ENCODE measurements at places on chromosomes 3 and 15. TPM values are rescaled to one million over a fixed set of nuclear protein-coding genes. Genes with fewer than 3 reads are reported as not detected.
A peak's percentile ranks its signal among the peaks of the same experiment; 100 is the strongest.

GRCh38 chr3:113829576-113830354, 8.8 kb upstream of the GRAMD1C start:
- H3K4me3 ChIP-seq = no peak overlapping the region
- peaks cover 50% of the 10 kb centered on the region for H3K4me1 ChIP-seq
- DNase-seq = no peak

DNA sequence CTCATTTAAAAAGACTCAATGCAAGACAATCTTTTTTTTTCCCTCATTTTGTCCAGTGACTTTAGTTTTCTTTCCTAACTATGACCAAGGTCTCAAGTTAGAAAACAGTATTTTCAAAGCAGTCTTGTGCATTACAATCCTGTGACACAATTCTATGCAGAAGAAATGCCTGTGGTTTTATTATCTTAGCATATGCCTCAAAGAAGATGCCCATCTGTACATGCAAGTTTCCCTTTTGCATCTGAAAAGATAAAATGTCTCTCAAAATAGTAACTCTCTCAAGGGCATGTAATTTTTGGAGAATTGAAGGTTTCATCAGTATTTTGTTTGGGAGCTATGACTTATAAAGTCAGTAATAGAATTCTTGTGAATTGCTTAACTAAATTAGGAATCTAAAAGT, 292.0 kb upstream of the SUCLG2 start:
- no peaks in the 10 kb centered on the region for H3K36me3 ChIP-seq
- no peak for DNase-seq
- no peaks in the 10 kb centered on the region for H3K4me1 ChIP-seq
- no peak overlapping the region for H3K4me3 ChIP-seq
- no peaks in the 10 kb centered on the region for H3K27me3 ChIP-seq
- no peak overlapping the region for H3K27ac ChIP-seq

GRCh38 chr3:168100777-168101492, 5.2 kb upstream of the GOLIM4 start:
- peak; percentile 67 for DNase-seq
- H3K27me3 ChIP-seq = 0 out of 2 replicates have a peak, but pooled peaks cover 3% of the 10 kb centered on the region
- H3K36me3 ChIP-seq = no peaks in the 10 kb centered on the region
- H3K27ac ChIP-seq = peak overlapping the region; percentile 82

GRCh38 chr3:12430086-12430485, 54.2 kb upstream of the TSEN2 start:
- no peaks in the 10 kb centered on the region for H3K4me1 ChIP-seq
- H3K27ac ChIP-seq = no peak overlapping the region
- H3K4me3 ChIP-seq = no peak overlapping the region
- DNase-seq = no peak
- H3K27me3 ChIP-seq = peaks cover 2% of the 10 kb centered on the region
- no peaks in the 10 kb centered on the region for H3K36me3 ChIP-seq

DNA sequence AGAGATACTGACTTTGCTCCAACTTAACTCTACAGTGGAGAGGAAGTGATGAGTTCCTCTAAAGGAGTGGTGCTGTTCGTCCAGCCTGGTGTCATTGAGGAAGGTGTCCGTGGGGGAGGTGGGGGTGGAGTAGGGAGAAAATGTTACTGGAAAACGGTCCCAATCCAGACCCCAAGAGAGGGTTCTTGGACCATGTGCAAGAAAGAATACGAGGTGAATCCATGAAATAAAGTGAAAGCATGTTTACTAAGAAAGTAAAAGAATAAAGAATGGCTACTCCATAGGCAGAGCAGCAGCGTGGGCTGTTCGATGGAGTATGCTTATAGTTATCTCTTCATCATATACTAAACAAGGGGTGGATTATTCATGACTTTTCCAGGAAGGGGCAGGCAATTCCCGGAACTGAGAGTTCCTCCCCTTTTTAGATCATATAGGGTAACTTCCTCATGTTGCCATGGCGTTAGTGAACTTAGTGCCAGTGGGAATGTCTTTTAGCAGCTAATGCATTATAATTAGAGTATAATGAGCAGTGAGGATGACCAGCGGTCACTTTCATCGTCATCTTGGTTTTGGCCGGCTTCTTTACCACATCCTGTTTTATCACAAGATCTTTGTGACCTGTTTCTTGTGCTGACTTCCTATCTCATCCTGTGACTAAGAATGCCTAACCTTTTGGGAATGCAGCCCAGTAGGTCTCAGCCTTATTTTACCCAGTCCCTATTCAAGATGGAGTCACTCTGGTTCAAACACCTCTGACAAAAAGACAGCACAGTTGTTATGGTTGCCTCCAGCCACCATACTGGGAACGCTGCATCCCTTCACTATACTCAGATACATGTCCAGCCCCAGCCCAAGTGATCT, 38.6 kb downstream of the CLEC3B start:
- H3K27ac ChIP-seq = peak overlapping the region; percentile 94
- H3K4me3 ChIP-seq = peak overlapping the region; percentile 75
- H3K27me3 ChIP-seq = no peaks in the 10 kb centered on the region

DNA sequence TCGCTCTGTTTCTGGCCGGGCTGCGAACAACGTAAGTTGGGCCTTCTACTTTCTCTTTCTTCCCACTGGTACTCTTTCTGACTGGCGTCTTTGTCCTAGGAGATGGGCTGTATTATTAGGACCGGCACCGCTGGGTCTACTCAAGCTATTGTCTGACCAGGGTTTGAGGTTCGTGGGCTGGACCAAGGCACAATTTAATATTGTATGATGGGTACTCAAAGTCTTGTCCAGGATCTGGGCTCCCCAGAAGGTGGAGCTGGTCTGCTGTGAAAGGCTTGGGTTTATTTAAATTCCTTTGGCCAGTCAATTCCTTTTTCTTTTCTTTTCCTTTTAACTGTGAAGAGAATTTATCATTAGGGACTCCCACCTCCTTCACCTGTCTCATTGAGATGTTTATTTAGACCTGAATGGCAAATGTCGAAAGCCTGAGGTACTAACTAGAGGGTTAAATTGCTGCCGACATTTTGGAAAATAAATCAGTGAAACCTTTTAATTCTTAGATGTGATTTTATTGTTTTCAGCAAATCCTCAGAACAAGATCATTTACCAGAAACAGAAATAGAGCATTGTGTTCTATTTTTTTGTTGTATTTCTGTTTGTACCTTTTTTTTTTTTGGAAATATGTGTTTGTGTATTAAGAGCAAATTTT, 410 bp downstream of the LRRC49 start:
- H3K4me3 ChIP-seq = peak overlapping the region; percentile 94
- peak; percentile 67 for DNase-seq
- no peaks in the 10 kb centered on the region for H3K36me3 ChIP-seq

GRCh38 chr3:31219131-31219843, 313.4 kb upstream of the STT3B start:
- H3K27me3 ChIP-seq = peaks cover 7% of the 10 kb centered on the region
- DNase-seq = peak; percentile 27
- H3K36me3 ChIP-seq = no peaks in the 10 kb centered on the region
- H3K4me3 ChIP-seq = no peak overlapping the region
- H3K27ac ChIP-seq = peak overlapping the region; percentile 20

DNA sequence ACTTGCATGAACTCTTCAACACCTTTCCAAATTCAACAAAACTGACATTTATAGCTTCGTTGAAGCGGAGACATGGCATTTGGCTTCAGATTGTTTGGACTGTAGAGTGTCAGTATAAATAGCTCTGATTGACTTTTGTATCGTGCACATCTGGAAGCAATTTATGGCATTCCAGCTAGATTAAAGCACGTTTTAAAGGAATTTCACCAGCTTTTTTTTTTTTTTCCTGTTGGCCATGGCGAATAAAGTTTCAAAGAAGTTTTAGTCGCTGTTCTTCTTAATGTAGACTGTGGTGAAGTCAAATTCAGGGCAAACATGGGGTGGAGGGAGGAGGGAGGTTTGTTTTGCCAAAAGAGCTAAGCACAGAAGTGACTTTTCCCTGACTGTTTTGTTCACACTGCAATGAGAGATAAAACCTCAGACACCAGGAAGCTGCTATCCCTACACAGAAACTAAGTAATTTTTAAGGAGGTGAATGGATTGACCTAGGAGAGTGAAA, 391.0 kb upstream of the RARB start:
- no peak overlapping the region for H3K27ac ChIP-seq
- H3K4me3 ChIP-seq = peak overlapping the region; percentile 12
- no peaks in the 10 kb centered on the region for H3K36me3 ChIP-seq

GRCh38 chr3:71695000-71695482, 30.2 kb downstream of the EIF4E3 start:
- H3K36me3 ChIP-seq = no peaks in the 10 kb centered on the region
- H3K4me1 ChIP-seq = peaks cover 33% of the 10 kb centered on the region
- H3K27me3 ChIP-seq = peaks cover 2% of the 10 kb centered on the region
- no peak for DNase-seq

DNA sequence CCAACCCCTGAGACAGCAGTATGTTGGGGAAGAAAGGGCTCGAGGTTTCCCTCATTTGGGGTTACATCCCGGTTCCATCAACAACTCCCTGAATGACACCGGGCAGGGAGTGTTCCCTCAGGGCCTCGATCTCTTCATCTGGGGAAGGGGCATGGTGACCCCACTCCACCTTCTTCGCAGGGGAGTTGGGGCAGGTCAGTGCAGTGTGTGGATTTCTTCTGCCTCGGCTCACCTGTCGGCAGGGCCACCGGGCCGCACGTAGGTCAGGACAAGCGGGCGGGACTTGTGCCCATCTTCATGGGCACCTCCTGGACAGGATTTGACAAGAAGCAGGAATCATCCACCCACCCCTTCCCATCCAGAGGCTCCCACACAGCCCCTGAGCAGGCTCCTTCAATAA, 17.4 kb downstream of the GRIP2 start:
- peaks cover 21% of the 10 kb centered on the region for H3K4me1 ChIP-seq
- H3K27ac ChIP-seq = no peak overlapping the region
- no peak for DNase-seq

DNA sequence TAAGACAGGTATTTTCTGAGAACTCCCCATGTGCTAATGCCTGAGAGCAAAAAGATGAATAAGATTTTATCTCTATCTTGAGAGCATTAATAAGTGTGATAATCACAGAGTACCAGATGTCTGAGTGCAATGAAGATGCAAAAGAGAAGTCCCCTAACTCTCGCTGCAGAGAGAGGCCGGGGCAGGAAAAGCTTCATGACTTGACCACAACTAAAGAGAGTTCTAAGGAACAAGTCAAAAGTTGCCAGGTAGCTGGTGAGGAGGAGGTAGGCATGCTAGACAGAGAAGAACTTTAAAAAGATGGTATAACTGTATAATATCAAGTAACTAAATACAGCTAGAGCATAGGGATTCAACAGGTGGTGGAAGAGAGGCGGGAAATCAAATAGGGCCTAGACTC, 28.8 kb downstream of the MTMR10 start:
- H3K27me3 ChIP-seq = no peaks in the 10 kb centered on the region
- no peak for DNase-seq
- no peak overlapping the region for H3K27ac ChIP-seq
- H3K4me1 ChIP-seq = peaks cover 21% of the 10 kb centered on the region
- peaks cover 48% of the 10 kb centered on the region for H3K36me3 ChIP-seq

DNA sequence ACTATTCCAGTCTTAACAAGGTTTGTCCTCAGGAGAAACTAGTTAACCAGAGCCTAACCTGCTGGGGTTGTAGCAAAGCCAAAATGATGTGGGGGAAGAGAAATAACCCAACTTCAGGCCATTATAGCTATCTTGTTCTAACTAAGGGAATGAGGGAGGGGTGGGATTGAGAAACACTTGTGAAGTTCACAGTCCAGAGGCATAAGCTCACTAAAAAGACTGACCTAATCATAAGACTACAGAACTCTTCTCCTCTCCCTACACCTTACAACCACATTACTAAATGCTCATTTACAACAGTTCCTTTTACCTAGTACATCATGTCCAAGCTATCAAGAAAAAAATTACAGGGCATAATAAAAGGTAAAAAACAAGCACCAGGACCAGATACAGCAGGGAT, 52.8 kb downstream of the UBE3A start:
- H3K4me1 ChIP-seq = peaks cover 34% of the 10 kb centered on the region
- no peaks in the 10 kb centered on the region for H3K27me3 ChIP-seq
- DNase-seq = no peak
- H3K36me3 ChIP-seq = peaks cover 60% of the 10 kb centered on the region
- no peak overlapping the region for H3K4me3 ChIP-seq

- no peak for DNase-seq
- no peak overlapping the region for H3K4me3 ChIP-seq
- H3K27ac ChIP-seq = no peak overlapping the region
- no peaks in the 10 kb centered on the region for H3K27me3 ChIP-seq
- H3K4me1 ChIP-seq = no peaks in the 10 kb centered on the region
Observed at GRCh38 chr3:6099458-6100075, 761.3 kb upstream of the GRM7 start.

GRCh38 chr3:167102071-167102470, 278.0 kb downstream of the ZBBX start:
- H3K27ac ChIP-seq = no peak overlapping the region
- no peaks in the 10 kb centered on the region for H3K36me3 ChIP-seq
- no peak for DNase-seq
- H3K4me1 ChIP-seq = no peaks in the 10 kb centered on the region
- no peak overlapping the region for H3K4me3 ChIP-seq

DNA sequence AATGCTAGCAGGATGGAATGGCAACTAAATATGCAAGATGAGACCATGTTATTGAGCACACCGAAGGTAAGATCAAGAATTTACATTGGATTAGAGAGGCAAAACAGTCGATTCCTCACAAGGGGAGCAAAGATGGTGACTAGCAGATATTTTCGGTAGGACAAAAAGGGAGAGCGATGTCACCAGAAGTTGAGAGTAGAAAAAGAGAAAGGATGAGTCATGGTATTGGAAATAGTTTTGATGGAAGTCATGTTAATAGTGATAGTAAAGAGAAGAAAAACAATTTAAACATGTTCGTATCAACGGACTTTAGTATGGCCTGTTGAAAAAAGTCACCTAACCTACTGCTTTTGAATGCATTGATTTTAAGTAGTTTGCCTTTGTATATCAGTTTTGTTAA, 55.0 kb downstream of the UBE2E2 start:
- H3K27ac ChIP-seq = peak overlapping the region; percentile 34
- H3K4me1 ChIP-seq = peaks cover 42% of the 10 kb centered on the region
- DNase-seq = no peak

GRCh38 chr3:41106691-41107090, 92.6 kb upstream of the CTNNB1 start:
- H3K4me3 ChIP-seq = no peak overlapping the region
- H3K27me3 ChIP-seq = peaks cover 5% of the 10 kb centered on the region
- no peak for DNase-seq
- no peak overlapping the region for H3K27ac ChIP-seq
- no peaks in the 10 kb centered on the region for H3K36me3 ChIP-seq
- no peaks in the 10 kb centered on the region for H3K4me1 ChIP-seq

Gene ZSCAN2
- 6.5 TPM for total RNA-seq

Gene RPUSD2
- total RNA-seq = 11.8 TPM

Gene FAM227B
- 7.0 TPM for total RNA-seq

Gene DISP2
- 0.15 TPM for total RNA-seq

Gene CELSR3
- total RNA-seq = 2.5 TPM

Gene PTX3
- total RNA-seq = 20.3 TPM
